ENCODE measurements at places on chromosomes 11 and 22.
A peak's percentile ranks its signal among the peaks of the same experiment; 100 is the strongest.

DNA sequence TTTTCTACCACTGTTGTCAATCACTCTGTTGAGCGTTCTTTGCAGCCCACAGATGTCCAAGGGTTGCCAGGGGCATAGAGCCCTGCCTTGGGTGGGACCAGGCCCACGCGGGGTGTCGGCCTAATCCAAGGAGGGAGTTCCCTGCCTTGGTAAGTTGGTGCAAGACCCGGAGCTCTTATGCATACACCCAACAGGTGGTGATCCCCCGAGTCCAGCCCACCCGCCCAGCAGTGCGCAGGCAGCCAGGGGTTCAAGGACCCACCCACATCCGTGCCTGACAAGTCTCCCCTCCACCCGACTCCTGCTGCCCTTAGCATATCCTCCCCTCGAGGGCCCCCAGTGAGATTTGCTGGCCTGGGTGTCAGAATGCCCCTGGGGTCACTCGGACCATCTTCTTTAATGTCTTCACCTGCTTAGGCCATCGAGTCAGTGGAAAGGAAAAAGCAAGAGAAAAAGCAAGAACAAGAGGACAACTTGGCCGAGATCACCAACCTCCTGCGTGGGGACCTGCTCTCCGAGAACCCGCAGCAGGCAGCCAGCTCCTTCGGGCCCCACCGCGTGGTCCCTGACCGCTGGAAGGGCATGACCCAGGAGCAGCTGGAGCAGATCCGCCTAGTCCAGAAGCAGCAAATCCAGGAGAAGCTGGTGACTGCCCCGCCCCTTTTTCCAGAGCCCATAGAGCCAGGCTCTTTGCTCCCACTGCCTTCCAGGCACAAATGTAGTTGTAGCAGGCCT lies 12.2 kb downstream of the RIBC2 start:
- DNase-seq: no peak

- DNase-seq: no peak
These were observed 21.4 kb downstream of the ARHGEF12 start for GRCh38 chr11:120357620-120358019.

- peak; percentile 61 for DNase-seq
These were observed 3.2 kb downstream of the CTSD start for GRCh38 chr11:1760351-1761109.

GRCh38 chr11:65551572-65552387 lies 6.4 kb downstream of the LTBP3 start:
- peak; percentile 41 for DNase-seq

DNA sequence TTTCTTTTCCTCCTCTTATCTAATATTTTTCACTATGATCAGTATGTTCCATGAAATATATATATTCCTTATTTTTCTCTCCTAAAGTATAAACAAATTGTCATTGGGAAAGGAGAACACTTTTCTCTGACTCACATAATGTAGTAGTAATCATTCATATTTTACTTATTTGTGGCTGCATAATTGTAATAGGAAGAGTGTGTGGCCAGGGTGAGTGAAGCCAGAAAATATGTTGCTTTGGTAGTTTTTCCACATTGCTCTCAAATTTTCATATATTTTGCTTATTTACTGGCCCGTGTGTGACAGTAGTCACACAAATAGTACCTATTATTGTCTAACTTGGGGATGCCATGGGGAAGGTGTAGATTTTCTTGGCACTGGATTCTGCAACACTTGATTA lies 172.1 kb downstream of the DYNC2H1 start:
- DNase-seq: no peak

GRCh38 chr11:128227466-128227865 lies 359.9 kb downstream of the ETS1 start:
- DNase-seq: no peak

DNA sequence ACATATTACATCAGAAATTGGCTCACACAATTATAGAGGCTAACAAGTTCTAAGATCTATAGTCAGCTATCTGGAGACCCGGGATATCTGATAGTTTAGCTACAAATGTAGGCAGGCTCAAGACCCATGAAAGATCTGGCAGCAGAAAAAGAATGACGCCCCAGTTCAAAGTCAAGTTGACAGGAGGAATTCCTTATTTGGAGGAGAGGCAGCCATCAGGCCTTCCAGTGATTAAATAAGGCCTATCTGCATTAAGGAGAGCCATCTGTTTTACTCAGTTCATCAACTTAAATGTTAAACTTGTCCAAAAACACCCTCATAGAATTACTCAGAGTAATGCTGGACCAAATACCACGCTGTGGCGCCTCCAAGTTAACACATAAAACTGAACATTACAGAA lies 1402.6 kb downstream of the FAM181B start:
- DNase-seq: no peak

- DNase-seq: no peak
These were observed 57.6 kb downstream of the IGLL5 start for GRCh38 chr22:22945195-22945594.

- no peak for DNase-seq
These were observed 18.3 kb upstream of the EP300 start for GRCh38 chr22:41074061-41074460.

GRCh38 chr22:31185056-31185455 lies 25.1 kb downstream of the RNF185 start:
- peak; percentile 18 for DNase-seq

GRCh38 chr11:121213362-121213893 lies 79.1 kb upstream of the SC5D start:
- no peak for DNase-seq

GRCh38 chr22:50046481-50047245 lies 11.4 kb downstream of the TTLL8 start:
- no peak for DNase-seq

DNA sequence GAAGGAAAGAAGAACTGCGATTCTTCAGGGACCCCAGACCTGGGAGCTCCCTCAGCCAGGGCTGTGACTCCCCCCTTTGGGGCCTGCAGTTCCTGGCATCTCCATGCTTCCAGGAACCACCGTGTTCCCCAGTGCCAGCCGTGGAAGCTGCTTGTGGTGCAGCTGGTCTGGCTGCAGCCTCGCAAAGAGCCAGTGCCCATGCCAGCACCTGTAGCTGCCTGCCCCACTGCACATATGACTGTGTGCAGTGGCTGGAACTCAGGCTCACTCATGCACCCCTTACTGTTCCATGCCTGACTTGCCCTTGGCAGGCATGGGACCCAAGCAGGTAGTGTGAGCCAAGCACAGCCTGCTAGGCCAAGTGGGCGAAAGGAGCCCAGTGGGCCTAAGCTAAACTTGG lies 401.3 kb downstream of the LRRC4C start:
- DNase-seq: no peak

DNA sequence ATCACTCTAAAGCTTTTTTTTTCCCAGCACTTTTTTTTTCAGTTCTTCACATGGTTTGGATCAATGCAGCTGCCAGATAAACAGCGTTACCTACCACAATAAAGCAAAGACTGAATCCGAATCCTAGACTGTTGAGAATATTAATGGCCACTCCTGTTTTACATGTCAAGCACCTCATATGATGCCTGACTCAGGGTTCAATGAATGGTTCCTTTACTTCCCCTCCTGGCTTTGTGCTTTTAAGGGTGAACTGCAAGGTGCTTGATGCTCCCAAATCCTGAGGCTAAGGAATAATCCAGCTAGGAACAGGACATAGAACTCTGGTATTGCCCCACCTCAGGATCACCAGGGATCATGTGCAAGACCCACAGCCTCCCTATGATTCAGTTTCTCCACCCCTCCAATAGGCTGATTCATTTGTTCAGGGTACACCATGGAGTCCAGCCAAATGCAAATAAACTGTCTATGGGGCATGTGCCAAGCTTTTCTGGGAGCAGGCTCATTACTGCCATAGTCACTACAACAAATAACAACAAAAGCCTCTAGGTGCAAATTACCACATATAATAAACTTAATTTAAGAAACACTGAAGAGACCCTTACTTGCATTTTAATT lies 104.3 kb downstream of the GAB2 start:
- DNase-seq: peak; percentile 67

DNA sequence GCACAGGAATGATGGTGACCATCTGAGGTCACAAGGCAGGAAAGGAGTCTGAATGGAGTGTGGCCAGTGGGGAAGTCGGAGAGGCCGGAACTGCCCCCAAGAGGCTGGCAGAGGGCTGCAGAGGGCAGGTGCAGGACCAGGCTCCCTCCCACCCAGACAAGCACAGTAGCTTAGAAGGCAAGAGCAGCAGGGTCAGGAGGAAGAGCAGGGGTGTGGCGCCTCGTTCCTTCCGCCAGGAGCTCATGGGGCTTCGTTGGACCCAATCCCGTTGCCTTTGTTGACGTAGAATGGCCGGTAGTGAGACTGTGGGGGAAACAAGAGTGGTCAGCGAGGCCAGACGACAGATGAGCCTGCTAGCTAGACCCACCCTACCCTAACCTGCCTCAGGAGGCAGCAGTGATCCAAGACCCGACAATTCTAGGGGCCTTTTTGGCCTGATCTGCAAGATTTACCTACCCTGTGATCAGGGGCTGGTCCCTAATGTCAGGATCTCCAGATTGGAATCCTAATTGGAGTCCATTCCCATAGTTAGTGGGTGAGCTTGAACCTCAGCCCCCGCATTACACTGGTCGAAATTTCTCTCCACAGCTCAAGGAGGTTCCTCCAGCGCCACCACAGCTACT lies 25.6 kb downstream of the TRIM29 start:
- no peak for DNase-seq

DNA sequence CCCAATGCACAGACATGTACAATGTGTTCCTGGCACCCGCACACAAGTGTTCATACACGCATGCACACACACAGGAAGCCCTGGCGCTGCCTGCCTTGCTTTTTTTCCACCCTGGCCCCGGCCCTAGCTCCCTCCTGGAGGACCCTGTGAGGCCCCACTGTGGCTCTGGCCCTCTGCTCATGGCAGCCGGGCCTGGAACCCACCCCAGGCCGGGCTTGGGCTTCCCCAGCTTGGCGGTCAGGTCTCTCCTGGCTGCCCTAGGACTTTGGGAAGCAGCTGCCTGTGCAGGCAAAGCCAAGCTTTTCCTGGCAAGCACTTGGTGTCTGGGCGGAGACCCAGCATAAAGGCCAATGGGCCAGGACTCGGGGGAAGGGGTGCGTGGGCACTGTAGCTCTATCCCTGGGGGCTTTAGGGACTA lies 30.5 kb downstream of the CD82 start:
- no peak for DNase-seq

- no peak for DNase-seq
These were observed 53.5 kb downstream of the ENDOD1 start for GRCh38 chr11:95143106-95143681.

DNA sequence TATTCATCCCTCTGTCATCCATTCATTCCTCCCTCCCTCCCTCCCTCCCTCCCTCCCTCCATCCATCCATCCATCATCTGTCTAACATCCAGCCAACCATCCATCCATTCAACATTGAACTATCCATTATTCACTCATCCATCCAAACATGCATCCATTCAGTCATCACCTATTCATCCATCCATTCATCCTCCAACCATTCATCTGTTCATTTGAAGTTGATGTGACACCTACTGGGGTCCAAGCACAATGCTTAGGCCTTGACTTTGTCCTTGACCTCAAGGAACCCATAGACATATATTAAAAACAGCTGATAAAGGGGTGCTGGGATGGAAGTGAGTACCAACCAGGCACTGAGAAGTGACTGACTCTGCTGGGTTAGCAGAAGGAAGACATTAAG lies 26.6 kb downstream of the BCR start:
- DNase-seq: no peak

DNA sequence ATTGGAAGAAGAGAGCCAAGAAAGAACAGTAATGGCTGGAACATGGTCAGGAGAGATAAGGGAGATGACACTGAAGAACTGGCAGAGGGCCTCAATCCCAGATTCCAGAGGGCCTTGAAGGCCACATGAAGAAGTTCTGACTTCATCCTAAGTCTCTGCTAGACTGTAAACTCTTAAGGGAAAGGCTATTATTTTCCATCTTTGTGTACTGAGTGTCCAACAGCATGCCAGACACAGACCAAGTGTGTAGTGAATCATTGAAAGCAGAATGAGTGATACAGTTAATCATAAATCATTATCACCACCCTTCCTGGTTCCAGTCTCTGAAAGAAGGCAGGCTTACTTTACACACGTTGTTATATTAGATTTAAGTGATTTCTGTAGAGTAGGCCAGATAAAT lies 185.3 kb upstream of the C11orf87 start:
- no peak for DNase-seq

DNA sequence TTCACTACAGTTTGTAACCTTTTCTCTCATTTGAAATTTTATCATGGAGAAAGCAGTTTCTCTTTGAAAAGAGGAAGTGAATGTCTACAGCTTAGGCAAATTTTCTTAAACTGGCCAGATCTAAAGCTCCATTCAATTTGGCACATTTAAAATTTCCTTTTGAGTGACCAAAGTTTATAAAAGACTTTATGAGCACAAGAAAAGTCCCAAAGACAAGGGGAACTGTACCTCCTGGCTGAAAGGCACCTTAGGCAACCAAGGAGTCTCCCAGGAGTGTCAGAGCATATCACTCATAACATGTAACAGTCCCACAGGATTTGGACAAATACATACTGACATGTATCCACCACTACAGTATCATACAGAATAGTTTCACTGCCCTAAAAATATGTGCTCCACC lies 41.3 kb downstream of the NARS2 start:
- no peak for DNase-seq

DNA sequence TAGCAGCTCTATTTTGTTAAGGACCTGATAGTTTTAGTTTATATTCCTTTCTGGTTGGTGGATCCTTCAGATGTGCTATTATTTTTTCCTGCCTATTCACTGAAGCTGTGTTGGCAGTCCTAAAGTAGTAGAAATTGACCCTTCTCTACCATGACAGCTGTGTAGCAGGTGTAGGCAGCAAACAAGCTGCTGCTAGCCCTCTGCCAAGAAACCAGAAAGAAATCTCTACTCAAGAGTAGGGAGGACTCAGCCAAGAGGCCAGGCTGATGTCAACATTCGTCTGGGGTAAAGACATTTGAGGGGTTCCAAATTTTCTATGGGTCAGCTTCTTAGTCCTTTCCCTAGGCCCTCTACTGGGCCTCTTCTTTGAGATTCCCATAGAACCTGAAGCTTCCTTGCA lies 51.2 kb downstream of the CSTF3 start:
- DNase-seq: no peak

DNA sequence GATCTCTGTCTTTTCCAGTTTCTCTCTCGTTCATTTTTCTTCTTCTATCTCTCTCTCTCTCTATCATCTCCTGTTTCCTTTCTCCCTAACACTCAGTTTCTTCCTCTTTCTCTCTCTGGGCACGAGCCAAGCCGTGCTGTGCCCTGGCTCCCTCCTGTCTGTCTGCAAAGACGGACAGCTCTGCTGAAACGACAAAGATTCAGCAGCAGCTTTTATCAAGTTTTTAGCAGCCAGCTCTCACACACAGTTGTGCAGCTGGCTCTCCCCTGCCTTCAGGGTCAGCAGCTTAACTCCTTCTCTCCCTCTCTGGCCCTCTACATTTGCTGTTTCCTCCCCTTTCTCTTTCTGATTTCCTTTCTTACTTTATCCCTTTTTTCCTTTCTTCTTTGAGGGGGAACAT lies 352.0 kb upstream of the MPPED2 start:
- DNase-seq: no peak

GRCh38 chr22:45336971-45337431 lies 27.3 kb downstream of the FAM118A start:
- no peak for DNase-seq
